ENCODE measurements at places on chromosomes 4 and X. TPM values are rescaled to one million over a fixed set of nuclear protein-coding genes. Genes with fewer than 3 reads are reported as not detected.

DNA sequence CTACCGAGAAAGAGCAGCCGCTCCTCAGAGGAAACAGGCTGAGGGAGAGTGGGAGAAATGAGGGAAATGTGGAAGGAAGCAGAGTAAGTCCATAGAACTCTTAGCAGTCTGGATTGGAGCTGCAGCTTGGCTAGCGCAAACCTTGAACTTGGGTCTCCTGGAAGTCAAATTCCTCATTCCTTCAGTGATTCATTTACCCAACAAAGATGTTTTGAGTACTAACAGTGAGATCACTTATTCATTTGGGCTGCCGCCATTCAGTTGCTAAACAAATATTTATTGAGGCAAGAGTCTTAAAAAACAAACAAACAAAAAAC is 51.5 kb downstream of the SEL1L3 start:
- no peak for DNase-seq
- H3K27ac ChIP-seq: no peak overlapping the region
- H3K4me1 ChIP-seq: peaks cover 11% of the 10 kb centered on the region
- no peaks in the 10 kb centered on the region for H3K27me3 ChIP-seq

DNA sequence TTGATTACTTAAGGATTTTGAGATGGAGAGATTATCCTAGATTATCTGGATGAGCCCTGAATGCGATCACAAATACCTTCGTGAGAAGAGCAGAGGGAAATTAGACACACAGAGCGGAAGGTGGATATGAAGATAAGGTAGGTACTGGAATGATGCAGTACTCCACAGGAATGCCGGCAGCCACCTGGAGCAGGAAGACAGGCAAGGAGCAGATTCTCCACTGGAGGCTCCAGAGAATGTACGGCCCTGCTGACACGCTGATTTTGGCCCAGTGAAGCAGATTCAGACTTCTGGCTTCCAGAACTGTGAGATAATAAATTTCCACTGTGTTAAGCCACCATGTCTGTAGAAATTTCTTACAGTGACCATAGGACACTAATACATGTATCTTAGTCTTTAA is 79.4 kb upstream of the PITX2 start:
- no peak overlapping the region for H3K4me3 ChIP-seq
- no peak overlapping the region for H3K27ac ChIP-seq
- no peak for DNase-seq
- H3K4me1 ChIP-seq: no peaks in the 10 kb centered on the region
- H3K36me3 ChIP-seq: no peaks in the 10 kb centered on the region

DNA sequence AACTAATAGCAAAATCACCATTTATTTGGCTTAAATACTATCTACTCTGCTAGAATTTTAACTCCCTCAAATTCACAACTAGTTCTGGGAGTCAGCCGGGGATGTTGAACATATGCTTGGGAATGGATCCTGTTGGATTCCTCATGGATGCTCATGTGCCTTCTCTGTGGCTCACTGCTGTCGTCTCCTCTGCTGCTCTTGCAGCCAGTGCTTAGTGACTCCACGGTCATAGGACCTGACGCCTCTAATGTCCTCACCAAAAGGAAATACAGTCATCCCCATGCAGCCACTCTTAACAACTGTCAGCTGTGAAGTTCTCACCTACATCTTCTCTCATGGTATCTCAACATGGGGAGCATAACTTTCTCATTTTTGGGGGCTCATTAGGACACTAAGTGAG is 59.4 kb downstream of the HMGB2 start:
- peaks cover 9% of the 10 kb centered on the region for H3K4me1 ChIP-seq
- H3K27ac ChIP-seq: no peak overlapping the region
- H3K27me3 ChIP-seq: no peaks in the 10 kb centered on the region
- H3K36me3 ChIP-seq: peaks cover 8% of the 10 kb centered on the region

- no peak for DNase-seq
- no peaks in the 10 kb centered on the region for H3K27me3 ChIP-seq
- H3K4me1 ChIP-seq: no peaks in the 10 kb centered on the region
- H3K27ac ChIP-seq: no peak overlapping the region
Observed at GRCh38 chr4:77713884-77714283, 105.3 kb downstream of the CNOT6L start.

- DNase-seq: peak; percentile 96
- no peaks in the 10 kb centered on the region for H3K36me3 ChIP-seq
- H3K4me3 ChIP-seq: peak overlapping the region; percentile 57
- H3K27me3 ChIP-seq: no peaks in the 10 kb centered on the region
- no peaks in the 10 kb centered on the region for H3K4me1 ChIP-seq
Observed at GRCh38 chrX:55160685-55161552, 59.2 kb upstream of the PAGE5 start.

GRCh38 chr4:84032372-84032771 is 466.7 kb downstream of the NKX6-1 start:
- DNase-seq: no peak
- H3K4me3 ChIP-seq: no peak overlapping the region
- H3K36me3 ChIP-seq: no peaks in the 10 kb centered on the region

- H3K4me3 ChIP-seq: no peak overlapping the region
- no peak overlapping the region for H3K27ac ChIP-seq
- H3K4me1 ChIP-seq: no peaks in the 10 kb centered on the region
- H3K36me3 ChIP-seq: no peaks in the 10 kb centered on the region
Observed at GRCh38 chrX:114338870-114339269, 245.0 kb upstream of the HTR2C start.

- no peaks in the 10 kb centered on the region for H3K36me3 ChIP-seq
- no peak for DNase-seq
Observed at GRCh38 chr4:75698162-75698962, 25.2 kb upstream of the G3BP2 start.

DNA sequence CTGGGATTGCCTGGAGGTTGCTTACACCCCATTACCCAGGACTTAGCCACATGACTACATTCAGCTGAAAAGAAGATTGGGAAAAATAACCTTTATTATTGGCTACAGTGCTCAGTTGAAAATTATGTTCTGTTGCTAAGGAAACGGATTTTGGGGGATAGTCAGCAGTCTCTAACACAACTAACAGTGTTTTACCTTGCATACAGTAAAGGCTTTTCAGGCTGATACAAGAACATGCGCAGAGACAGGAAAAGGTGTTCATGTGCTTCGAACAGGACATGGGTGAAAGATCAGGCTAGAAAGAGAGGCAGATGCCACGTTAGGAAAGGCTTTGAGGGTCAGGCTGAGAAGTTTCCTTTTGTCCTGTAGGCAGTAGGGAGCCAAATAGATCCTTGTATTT is 14.8 kb upstream of the RHOH start:
- H3K27me3 ChIP-seq: no peaks in the 10 kb centered on the region
- no peak overlapping the region for H3K4me3 ChIP-seq
- peaks cover 9% of the 10 kb centered on the region for H3K4me1 ChIP-seq
- H3K36me3 ChIP-seq: no peaks in the 10 kb centered on the region

GRCh38 chr4:175873707-175874106 is 61.6 kb upstream of the GPM6A start:
- no peak for DNase-seq
- H3K27ac ChIP-seq: no peak overlapping the region
- H3K4me1 ChIP-seq: no peaks in the 10 kb centered on the region

- no peaks in the 10 kb centered on the region for H3K4me1 ChIP-seq
- no peak for DNase-seq
- no peak overlapping the region for H3K4me3 ChIP-seq
- no peaks in the 10 kb centered on the region for H3K27me3 ChIP-seq
- no peak overlapping the region for H3K27ac ChIP-seq
Observed at GRCh38 chrX:150185766-150186165, 177.4 kb upstream of the MAMLD1 start.

GRCh38 chr4:102637391-102637790 is 123.4 kb downstream of the MANBA start:
- H3K4me1 ChIP-seq: no peaks in the 10 kb centered on the region
- no peak overlapping the region for H3K4me3 ChIP-seq
- H3K27ac ChIP-seq: no peak overlapping the region

- no peaks in the 10 kb centered on the region for H3K4me1 ChIP-seq
- no peak overlapping the region for H3K4me3 ChIP-seq
- H3K27ac ChIP-seq: no peak overlapping the region
- no peaks in the 10 kb centered on the region for H3K27me3 ChIP-seq
- H3K36me3 ChIP-seq: no peaks in the 10 kb centered on the region
- DNase-seq: no peak
Observed at GRCh38 chr4:89156174-89156914, 45.0 kb downstream of the TIGD2 start.

- H3K27ac ChIP-seq: no peak overlapping the region
- no peak overlapping the region for H3K4me3 ChIP-seq
- no peak for DNase-seq
- no peaks in the 10 kb centered on the region for H3K36me3 ChIP-seq
- no peaks in the 10 kb centered on the region for H3K4me1 ChIP-seq
Observed at GRCh38 chr4:32258986-32259385, 1538.8 kb downstream of the PCDH7 start.

GRCh38 chr4:107472265-107472948 is 247.6 kb downstream of the PAPSS1 start:
- no peak overlapping the region for H3K4me3 ChIP-seq
- no peaks in the 10 kb centered on the region for H3K4me1 ChIP-seq
- H3K27ac ChIP-seq: no peak overlapping the region
- H3K36me3 ChIP-seq: no peaks in the 10 kb centered on the region

The ERAS gene
- not detected for total RNA-seq

All from stomach (tissue), 19 donors.